ENCODE measurements at places on chromosomes 5 and 9.
A peak's percentile ranks its signal among the peaks of the same experiment; 100 is the strongest.

GRCh38 chr5:37615184-37615583 lies 224.7 kb downstream of the GDNF start:
- DNase-seq: no peak

DNA sequence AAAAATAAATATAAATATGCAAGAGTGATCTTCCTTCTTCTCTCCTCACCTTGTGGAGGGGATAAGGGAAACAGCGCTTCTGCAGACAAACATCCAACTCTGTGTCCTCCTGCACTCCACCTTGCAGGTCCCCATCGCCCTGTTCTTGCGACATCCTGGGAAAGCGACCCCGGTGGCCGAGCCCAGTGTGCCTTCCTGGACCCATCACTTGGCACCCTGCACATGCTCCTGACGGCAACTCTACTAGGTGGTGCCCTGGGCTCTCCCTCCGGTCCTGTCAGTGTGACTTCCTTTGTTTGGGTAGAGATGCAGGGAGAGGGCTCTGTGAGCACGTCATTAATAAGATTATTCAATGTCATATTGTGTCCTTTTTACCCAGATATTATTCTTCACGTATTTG lies 266.0 kb upstream of the ADAMTS16 start:
- DNase-seq: no peak

GRCh38 chr9:80437825-80438224 lies 866.1 kb downstream of the TLE4 start:
- DNase-seq: no peak

DNA sequence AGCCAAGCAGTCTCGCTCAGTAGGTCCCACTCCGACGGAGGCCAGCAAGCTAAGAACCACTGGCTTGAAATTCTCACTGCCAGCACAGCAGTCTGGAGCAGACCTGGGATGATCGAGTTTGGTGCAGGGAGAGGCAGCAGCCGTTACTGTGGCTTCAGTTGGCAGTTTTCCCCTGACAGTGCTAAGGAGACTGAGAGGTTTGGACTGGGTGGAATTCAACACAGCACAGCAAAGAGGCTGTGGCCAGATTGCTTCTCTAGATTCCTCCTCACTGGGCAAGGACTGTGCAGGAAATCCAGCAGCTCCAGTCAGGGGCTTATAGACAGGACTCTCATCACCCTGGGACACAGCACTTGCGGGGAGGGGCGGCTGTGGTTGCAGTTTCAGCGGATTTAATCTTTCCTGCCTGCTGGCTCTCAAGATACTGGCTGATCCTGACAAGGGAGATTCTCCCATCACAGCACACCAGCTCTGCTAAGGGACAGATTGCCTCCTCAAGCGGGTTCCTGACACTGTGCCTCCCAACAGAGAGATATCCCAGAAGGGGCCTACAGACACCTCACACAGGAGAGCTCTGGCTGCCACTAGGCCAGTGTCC lies 122.1 kb downstream of the YIPF5 start:
- no peak for DNase-seq

GRCh38 chr5:176714067-176714466 lies 66.8 kb downstream of the TSPAN17 start:
- DNase-seq: no peak

- no peak for DNase-seq
Observed at GRCh38 chr5:57055731-57056130, 103.8 kb upstream of the MIER3 start.

- peak; percentile 14 for DNase-seq
Observed at GRCh38 chr9:137552022-137552768, 516 bp downstream of the MRPL41 start.

- DNase-seq: no peak
Observed at GRCh38 chr5:157431544-157432200, 28.3 kb upstream of the NIPAL4 start.
